Stimulated activated naive CD4-positive, alpha-beta T cell (primary cell): ENCODE measurements at places on chromosomes 6 and 20.

DNA sequence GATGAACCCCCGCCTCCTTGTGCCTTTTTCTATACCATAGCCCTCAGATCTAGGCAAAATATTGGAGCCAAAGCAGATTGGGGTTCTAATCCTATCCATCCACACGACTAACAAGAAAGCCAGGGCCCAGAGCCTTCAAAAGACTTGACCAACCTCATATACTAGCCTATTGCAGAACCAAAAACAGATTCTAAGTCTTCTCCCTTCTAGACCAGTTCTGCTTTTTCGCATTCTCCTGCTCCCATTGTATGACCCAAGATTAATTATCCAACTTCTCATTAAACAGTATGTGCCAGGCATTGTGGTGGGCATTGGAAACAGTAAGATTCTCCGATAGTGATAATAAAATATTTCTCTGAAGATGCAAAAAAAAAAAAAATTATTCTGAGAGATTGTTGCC is 113.7 kb upstream of the JARID2 start:
- no peak for DNase-seq

DNA sequence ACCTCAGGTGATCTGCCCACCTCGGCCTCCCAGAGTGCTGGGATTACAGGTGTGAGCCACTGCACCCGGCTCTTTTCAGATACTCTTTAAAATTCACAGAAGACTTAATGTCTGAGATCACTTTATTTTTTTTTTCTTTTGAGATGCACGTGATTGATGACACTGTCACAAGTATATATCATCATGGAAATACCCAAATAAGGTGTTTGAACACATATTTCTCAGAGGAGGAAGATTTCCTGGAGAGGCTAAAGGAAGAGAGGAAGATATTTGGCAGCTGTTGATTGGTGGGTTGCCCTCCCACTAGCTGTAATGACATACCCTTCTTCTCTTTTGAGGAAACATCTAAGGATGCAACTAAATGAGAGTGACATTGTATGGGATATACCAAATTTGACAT is 225.9 kb upstream of the CITED2 start:
- DNase-seq = no peak

DNA sequence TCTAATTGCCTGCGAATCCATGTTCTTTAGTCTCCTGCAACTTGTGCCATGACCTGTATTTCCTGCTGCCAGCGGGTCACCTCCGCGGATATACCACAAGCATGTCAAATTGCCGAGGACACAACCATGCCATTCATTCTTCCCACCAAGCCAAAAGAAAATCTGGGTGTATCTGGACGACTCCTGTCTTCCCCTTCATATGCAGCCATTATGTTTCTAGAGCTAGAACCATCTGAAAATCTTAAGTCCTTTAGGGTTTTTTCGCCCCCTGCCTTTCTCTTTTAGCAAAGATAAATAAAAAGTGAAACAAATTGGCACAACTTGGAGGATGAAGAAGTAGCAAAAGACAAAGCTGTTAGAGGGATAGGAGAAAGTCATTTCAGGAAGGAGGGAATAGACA is 242.6 kb downstream of the ARID1B start:
- no peak for DNase-seq

DNA sequence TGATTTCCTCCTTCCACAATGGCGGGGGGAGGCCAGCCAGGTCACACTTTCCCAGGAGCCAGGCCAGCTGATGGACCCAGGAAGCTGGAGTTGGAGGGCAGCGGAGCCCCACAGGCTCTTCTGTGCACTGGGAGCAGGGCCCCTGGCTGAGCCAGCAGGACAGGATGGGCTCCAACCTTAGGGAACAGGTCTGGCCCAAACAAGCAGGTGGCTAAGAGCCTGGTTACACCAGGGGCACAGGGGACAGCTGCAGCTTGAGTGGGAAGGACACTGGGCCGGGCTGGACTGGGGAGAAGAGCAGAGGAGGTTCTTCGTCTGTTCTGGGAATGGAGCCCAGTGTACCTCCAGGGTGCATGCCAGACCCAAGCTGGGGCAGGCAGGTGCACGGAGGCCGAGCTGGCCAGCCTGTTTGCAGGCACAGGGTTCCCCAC is 102.3 kb downstream of the DLL1 start:
- DNase-seq = no peak

DNA sequence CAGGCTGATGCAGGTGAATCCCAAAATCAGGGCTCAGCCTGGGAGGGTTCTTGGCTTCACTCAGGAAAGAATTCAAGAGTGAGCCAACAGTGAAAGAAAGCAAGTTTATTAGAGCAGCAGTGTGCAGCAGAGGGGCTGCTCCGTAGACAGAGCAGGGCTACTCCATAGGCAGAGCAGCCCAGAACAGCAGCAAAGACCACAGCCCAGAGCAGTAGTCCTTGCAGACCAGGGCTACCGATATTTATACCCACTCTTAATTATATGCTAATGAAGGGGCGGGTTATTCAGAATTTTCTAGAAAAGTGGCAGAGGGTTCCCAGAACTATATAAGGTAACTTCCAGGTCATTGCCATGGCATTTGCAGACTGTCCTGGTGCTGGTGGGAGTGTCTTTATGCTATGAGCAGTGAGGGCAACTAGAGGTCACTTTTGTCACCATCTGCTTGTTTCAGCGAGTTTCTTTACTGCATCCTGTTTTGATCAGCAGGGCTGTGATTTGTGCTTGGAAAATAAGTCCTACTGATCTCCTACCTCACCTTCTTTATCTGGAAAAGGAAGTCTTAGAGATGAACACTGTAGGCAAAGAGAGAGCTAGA is 39.8 kb upstream of the PTPN1 start:
- no peak for DNase-seq

DNA sequence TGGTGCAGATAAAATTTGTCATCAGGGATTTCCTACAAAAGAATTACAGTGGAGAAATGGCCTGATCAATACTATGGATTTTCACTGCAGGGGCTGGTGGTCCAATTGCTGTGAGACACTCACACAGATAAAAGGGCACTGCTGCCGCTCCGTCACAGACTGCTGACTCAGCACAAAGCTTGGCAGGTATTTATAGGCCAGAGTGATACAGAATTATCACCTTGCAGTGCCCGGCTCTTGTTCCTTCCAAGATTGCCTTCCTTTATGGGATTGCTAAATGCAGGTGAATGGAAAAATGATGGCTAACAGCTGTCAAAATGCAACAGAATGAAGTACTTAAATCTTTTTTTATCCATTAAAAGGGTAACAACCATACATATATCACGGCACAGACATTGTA is 247.8 kb upstream of the ZFP64 start:
- DNase-seq = no peak

- DNase-seq = no peak
Measured at GRCh38 chr6:35365594-35366203, 23.3 kb downstream of the PPARD start.
